Ascending aorta (tissue), 2 donors: ENCODE measurements at places on chromosomes 5 and 9.

DNA sequence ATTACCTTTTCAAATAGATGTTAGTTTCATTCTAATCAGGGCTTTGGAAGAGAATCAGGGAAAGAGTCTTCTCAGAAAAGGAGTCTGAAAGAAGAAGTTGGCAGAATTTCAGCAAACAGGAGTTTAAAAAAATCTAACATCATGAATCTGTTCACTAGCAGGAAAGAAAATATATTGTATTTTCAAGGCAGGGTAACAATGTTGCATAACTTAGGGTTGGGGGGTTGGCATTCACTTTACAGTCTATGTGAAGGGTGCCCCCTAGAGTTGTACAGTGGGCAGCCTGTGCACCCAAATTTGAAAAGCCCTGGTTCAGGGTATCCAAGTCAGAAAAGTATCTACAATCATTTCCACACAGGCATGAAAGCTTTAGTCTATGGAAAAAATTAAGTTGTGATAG, 348.4 kb upstream of the SLC30A5 start:
- H3K36me3 ChIP-seq: no peaks in the 10 kb centered on the region
- DNase-seq: no peak
- no peak overlapping the region for H3K4me3 ChIP-seq
- no peak overlapping the region for H3K27ac ChIP-seq

GRCh38 chr9:16192403-16193017, 639.7 kb downstream of the CCDC171 start:
- H3K36me3 ChIP-seq: no peaks in the 10 kb centered on the region
- peak overlapping the region; percentile 35 for H3K4me3 ChIP-seq
- H3K4me1 ChIP-seq: peaks cover 18% of the 10 kb centered on the region
- no peaks in the 10 kb centered on the region for H3K27me3 ChIP-seq

GRCh38 chr9:124879226-124879625, 17.3 kb downstream of the ARPC5L start:
- no peak for DNase-seq
- H3K36me3 ChIP-seq: peaks cover 78% of the 10 kb centered on the region
- H3K4me3 ChIP-seq: no peak overlapping the region
- no peak overlapping the region for H3K27ac ChIP-seq

- H3K4me1 ChIP-seq: no peaks in the 10 kb centered on the region
- H3K27me3 ChIP-seq: no peaks in the 10 kb centered on the region
- DNase-seq: no peak
- H3K27ac ChIP-seq: no peak overlapping the region
- H3K4me3 ChIP-seq: no peak overlapping the region
Observed at GRCh38 chr9:26077860-26078259, 399.6 kb upstream of the TUSC1 start.

DNA sequence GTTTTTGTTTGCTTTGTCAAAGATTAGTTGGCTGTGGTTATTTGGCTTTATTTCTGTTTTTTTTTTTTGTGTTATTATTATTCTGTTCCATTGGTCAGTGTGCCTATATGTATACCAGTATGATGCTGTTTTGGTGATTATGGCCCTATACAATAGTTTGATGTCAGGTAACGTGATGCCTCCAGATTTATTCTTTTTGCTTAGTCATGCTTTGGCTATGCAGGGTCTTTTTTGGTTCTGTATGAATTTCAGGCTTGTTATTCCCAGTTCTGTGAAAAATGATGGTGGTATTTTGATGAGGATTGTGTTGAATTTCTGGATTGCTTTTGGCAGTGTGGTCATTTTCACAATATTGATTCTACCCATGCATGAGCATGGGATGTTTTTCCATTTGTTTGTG, 312.8 kb downstream of the TAF11L14 start:
- H3K4me1 ChIP-seq: no peaks in the 10 kb centered on the region
- no peaks in the 10 kb centered on the region for H3K27me3 ChIP-seq
- H3K4me3 ChIP-seq: no peak overlapping the region
- no peak overlapping the region for H3K27ac ChIP-seq
- DNase-seq: no peak

DNA sequence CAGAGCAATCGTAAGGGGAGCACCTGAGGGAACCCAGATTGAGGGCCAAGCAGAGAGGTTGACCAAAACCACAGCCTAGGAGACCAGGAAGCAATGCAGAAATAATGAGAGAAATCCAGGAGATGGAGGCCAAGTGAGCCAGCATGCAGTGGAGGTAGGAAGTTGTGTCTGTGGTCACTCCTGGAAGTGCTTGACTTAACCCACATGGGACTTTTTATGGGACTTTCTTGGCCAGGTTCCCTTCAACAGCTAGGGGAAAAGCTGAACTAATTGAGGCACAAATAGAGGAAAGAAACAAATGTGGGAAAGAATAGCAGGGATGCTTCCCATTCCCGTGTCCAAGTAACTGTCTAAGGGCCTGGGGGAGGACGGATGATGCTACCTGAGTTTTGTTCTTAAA, 293.2 kb upstream of the CLINT1 start:
- no peak overlapping the region for H3K4me3 ChIP-seq
- H3K27me3 ChIP-seq: no peaks in the 10 kb centered on the region
- no peaks in the 10 kb centered on the region for H3K36me3 ChIP-seq

DNA sequence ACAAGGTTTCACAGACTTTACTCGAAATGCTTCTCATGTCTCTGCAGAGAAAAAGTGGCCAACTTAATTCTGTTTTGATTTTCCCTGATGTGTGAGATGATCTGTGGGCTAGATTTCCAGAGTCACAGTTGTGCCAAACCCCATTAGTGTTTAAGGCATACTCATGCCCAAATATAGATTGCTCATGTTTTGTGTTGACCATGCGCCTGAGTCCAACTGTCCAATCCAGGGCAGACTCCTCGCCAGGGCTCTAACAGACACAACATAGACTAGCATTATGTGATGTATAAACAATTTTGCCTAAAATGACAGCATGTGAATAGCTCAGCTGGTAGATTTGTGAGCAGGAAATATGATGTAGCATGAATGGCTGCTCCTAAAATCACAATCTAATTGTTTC, 128.1 kb downstream of the PRDM6 start:
- no peak overlapping the region for H3K4me3 ChIP-seq
- H3K4me1 ChIP-seq: peaks cover 9% of the 10 kb centered on the region

- no peaks in the 10 kb centered on the region for H3K4me1 ChIP-seq
- H3K4me3 ChIP-seq: no peak overlapping the region
- H3K36me3 ChIP-seq: no peaks in the 10 kb centered on the region
- H3K27me3 ChIP-seq: no peaks in the 10 kb centered on the region
- no peak overlapping the region for H3K27ac ChIP-seq
Observed at GRCh38 chr5:179258001-179258921, 87.0 kb downstream of the ADAMTS2 start.

- DNase-seq: no peak
- H3K4me1 ChIP-seq: no peaks in the 10 kb centered on the region
- H3K27ac ChIP-seq: no peak overlapping the region
- H3K27me3 ChIP-seq: no peaks in the 10 kb centered on the region
- no peaks in the 10 kb centered on the region for H3K36me3 ChIP-seq
Observed at GRCh38 chr9:9257999-9258498, 1354.8 kb downstream of the PTPRD start.

- H3K4me1 ChIP-seq: no peaks in the 10 kb centered on the region
- H3K27me3 ChIP-seq: no peaks in the 10 kb centered on the region
- no peak overlapping the region for H3K27ac ChIP-seq
- H3K4me3 ChIP-seq: no peak overlapping the region
- DNase-seq: no peak
Observed at GRCh38 chr5:91018712-91019371, 364.3 kb downstream of the ARRDC3 start.

GRCh38 chr9:73210886-73211666, 59.4 kb downstream of the ANXA1 start:
- DNase-seq: no peak
- H3K4me1 ChIP-seq: no peaks in the 10 kb centered on the region
- H3K27ac ChIP-seq: no peak overlapping the region
- H3K4me3 ChIP-seq: no peak overlapping the region
- no peaks in the 10 kb centered on the region for H3K36me3 ChIP-seq
- no peaks in the 10 kb centered on the region for H3K27me3 ChIP-seq

DNA sequence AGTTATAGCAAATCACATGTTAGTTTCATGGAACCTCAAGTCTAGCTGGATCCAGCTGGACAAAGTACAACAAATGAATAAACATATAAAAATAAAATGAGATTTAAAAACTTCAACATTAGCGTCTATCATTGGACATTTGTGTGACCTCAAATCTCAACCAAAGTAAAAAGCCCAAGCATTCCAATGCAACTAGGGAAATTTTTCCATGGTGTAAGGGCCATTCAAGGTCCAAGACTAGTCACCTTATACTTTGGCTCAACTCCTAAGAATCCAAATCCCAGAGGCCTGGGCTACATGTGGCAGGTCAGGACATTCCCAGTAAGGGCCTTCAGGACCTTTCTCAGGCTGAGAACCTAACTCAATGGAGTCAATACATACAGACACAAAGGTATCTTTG, 137.4 kb upstream of the DMAC1 start:
- no peaks in the 10 kb centered on the region for H3K36me3 ChIP-seq
- H3K27ac ChIP-seq: peak overlapping the region; percentile 79
- no peaks in the 10 kb centered on the region for H3K27me3 ChIP-seq
- H3K4me3 ChIP-seq: no peak overlapping the region

- no peak overlapping the region for H3K27ac ChIP-seq
- no peaks in the 10 kb centered on the region for H3K4me1 ChIP-seq
- no peak for DNase-seq
Observed at GRCh38 chr5:3020426-3020825, 268.9 kb upstream of the IRX2 start.

DNA sequence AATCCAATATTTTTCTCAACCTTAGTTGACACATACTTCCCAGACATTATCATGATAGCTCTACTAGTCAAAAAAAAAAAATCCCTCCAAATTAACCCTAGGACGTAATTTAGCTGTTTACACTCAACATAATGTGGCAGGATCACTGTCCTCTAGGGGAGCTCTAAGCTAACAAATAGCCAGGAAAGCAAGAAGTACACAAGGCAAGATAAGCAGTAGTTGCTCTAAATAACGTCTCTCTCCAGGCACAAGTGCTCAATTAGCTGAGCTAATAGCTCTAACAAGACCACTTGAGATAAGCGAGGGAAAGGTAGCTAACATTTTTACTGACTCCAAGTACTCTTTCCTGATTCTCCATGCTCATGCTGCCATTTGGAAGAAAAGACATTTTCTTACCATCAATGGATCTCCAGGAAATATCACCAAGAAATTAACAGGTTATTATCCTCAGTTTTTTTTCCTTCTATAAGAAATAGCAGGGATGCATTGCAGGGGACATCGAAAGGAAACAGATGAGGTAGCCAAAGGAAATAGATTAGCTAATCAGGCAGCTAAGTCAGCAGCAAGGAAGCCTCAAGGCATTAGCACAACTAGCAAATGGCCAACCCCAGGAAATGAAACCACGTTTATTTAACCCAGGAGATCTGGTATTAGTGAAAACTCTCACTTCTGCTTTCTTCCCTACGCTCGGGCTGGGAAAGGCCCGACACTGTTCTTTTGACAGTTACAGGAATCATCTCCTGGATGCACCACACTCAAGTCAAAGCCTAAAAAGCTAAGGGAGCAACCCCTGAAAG, 614.1 kb downstream of the PTPRD start:
- H3K36me3 ChIP-seq: no peaks in the 10 kb centered on the region
- DNase-seq: no peak
- no peaks in the 10 kb centered on the region for H3K4me1 ChIP-seq
- H3K4me3 ChIP-seq: no peak overlapping the region
- no peaks in the 10 kb centered on the region for H3K27me3 ChIP-seq

GRCh38 chr5:73300337-73301207, 127.6 kb downstream of the TMEM174 start:
- DNase-seq: peak; percentile 28
- H3K4me3 ChIP-seq: no peak overlapping the region
- no peak overlapping the region for H3K27ac ChIP-seq
- peaks cover 8% of the 10 kb centered on the region for H3K27me3 ChIP-seq
